HepG2 (cell line): ENCODE measurements at places on chromosomes 11 and 22. TPM values are rescaled to one million over a fixed set of nuclear protein-coding genes. Genes with fewer than 3 reads are reported as not detected.

GRCh38 chr11:132519241-132519815 is 1013.0 kb downstream of the OPCML start:
- DNase-seq, result no peak

GRCh38 chr11:8369592-8370205 is 106.0 kb upstream of the LMO1 start:
- DNase-seq, result no peak

- DNase-seq, result no peak
Measured at GRCh38 chr11:120613264-120614226, 102.0 kb downstream of the GRIK4 start.

GRCh38 chr11:100820621-100821020 is 133.5 kb downstream of the ARHGAP42 start:
- DNase-seq, result no peak

HMOX1 gene
- 53.6 and 54.1 TPM in 2 replicates for total RNA-seq
